HEK293T (cell line): ENCODE measurements at places on chromosomes 2 and 18.

DNA sequence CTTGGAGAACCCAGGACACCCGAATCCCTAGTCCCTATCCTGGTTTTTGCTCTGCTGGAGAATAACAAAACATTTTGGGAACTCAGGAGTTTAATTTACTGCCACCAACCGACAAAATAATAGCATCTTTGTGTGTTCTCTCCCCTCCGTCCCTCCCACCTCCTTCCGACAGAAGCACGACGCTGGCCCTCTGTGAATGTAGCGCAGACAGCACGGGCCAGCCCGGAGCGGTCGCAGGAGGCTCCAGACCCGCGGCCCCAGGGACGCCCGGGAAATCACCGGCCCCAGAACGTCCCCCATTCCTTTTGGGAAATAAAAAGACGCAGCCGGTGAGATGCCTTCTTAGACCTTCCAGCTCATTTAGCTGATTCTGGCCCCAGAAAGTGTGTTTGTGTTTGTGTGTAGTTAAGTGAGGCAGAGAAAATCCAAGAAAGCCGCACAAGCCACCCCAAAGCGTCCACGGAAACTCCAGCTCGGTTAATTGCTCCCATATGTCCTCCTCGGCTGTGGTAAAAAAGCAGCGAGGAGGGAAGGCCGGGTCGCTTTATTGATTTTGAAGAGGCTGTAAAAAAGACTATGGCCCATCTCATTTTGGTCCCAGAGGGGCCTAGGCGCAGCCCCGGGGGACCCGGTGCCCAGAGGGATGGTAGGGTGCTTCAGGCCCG lies 577 bp upstream of the TANC1 start:
- peak; percentile 45 for DNase-seq

GRCh38 chr2:226423498-226423960 lies 376.1 kb downstream of the IRS1 start:
- DNase-seq: no peak

DNA sequence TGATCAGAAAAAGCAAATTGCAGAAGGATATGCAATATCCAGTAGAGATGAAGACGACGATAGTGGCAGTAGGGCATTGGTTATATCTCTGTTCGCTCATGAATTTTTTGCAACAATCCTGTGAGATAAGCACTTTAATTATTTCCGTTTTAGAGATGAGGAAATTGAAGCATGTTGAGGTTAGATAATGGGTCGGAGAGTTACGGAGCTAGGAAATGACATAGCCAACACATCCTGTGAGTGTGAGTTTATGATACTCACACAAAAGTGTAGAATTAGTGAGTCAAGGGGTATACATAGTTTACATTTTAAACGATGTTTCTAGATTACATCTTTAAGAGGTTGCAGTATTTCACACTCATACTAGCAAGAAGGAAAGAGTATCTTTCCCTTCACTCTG lies 123.1 kb upstream of the ARL4C start:
- DNase-seq: no peak

- DNase-seq: no peak
Observed at GRCh38 chr2:85413592-85414420, 3.6 kb upstream of the CAPG start.

DNA sequence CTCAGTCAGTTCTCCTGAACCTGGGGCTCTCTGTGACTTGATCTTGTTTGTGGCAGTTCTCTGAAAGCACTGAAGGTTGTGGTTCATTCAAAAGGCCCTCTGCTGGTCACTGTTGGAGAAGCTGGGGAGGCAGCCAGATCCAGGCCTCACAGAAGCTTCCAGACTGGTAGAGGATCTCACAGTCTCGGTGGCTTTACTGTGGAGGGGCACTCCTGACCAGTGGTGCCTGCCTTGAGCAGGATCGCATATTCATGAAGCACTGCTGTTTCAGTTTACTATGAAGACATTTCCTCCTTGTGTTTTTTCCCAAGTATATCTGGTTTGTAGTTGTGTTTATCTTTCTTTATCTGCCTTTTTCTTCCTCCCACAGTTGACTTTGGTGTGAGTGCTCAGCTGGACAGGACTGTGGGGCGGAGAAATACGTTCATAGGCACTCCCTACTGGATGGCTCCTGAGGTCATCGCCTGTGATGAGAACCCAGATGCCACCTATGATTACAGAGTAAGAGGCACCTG lies 133.9 kb downstream of the MAP4K4 start:
- DNase-seq: peak; percentile 60

DNA sequence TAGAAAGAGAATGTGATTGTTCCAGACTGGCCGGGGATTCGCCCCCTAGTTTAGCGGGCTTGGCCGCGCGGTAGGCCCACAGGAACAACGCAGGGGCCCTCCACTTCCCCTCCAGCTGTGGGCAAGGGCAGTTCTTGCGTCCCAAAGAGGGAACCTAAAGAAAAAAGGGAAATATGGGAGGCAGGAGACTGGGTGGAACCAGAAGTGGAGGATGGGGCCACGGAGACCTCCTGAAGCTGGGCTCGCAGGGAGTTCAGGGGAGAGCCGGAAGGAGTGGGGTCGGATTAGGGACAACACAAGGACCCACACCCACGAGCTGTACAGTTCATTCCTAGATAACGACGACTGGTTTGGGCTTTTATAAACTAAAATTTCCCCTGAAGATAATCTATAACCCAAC lies 18.2 kb downstream of the GNLY start:
- no peak for DNase-seq

DNA sequence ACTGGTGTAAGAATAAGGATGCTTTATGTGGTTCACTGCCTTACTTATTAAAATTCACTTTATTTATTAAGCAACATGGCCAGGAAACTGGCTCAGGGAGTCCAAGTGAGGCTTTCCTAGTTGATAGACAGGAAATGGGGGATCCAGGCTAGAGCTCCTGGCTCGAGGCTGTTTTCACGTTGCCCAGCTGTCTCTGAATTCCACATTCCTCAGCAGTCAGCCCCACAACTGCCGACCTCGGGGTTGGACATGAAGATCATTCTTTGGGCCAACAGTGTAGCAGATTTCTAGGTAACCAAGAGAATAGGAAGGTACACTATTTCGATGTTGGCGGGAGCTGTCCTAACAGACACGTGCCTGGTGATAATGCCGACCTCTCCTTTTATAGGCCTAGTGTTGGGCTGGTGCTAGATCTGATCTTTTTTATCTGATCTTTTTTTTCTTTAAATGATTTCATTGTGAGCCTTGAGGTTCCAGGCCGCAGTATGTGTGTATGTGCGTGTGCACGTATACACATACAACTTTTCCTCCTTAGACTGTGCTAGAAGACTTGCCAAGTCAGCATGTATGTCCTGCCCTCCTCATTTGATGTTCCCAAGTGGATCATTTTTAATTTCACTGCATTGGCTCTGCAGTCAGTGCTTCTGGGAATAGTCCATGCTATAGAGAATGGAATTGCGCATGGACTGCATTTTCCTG lies 103.5 kb downstream of the CABLES1 start:
- no peak for DNase-seq
